ENCODE measurements at places on chromosomes 1 and 21.

DNA sequence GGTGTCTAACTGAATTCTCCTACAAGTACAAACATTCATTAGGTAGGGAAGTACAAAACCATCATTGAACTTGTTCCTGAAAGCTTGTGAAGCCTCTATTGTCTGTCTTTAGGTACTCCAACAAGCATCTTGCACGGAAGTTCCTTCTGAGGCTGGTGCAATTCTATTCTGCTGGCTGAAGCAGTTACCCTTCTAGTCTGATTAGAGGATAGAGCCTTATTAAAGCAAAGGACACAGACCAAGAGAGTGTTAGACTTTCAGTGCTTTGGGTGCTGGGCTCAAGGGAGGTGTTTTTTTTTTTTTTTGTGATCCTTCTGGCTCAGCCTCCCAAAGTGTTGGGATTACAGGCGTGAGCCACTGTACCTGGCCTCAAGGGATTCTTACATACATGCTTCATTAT, 43.8 kb downstream of the HHAT start:
- DNase-seq, result no peak

- no peak for DNase-seq
These were observed 199.0 kb downstream of the OLFM3 start for GRCh38 chr1:101797722-101798121.

DNA sequence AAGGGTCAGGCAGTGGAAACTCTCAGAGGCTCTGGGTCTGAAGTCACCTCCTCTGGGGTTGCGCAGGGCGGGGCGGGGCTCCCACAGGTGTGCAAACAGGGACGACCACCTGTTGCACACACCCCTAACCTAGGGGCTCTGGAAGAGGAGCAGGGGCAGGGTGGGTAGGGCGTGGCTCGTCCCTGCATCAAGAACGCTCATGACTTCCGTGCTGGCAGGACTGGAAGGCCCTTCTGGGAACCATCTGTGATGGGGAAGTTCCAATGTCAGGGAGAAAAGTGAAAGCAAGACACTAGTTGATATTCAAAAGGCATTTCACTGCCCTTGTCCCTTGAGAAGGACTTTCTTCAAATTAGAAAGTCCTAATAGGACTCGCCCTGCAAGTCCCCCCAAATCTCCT, 22.1 kb upstream of the CLSTN1 start:
- no peak for DNase-seq

DNA sequence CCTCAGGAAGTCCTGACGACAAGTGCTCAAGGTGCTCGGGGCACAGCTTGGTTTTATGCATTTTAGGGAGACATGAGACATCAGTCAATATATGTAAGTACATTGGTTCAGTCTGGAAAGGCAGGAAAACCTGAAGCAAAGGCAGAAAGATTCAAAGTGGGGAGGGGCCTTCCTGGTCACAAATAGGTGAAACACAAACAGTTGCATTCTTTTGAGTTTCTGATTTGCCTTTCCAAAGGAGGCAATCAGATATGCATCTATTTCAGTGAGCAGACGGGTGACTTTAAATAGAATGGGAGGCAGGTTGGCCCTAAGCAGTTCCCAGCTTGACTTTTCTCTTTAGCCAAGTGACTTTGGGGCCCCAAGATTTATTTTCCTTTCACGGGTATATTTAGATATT, 8.9 kb upstream of the RNF187 start:
- DNase-seq, result no peak

- DNase-seq, result no peak
These were observed 12.3 kb upstream of the ADAM30 start for GRCh38 chr1:119908661-119909060.

DNA sequence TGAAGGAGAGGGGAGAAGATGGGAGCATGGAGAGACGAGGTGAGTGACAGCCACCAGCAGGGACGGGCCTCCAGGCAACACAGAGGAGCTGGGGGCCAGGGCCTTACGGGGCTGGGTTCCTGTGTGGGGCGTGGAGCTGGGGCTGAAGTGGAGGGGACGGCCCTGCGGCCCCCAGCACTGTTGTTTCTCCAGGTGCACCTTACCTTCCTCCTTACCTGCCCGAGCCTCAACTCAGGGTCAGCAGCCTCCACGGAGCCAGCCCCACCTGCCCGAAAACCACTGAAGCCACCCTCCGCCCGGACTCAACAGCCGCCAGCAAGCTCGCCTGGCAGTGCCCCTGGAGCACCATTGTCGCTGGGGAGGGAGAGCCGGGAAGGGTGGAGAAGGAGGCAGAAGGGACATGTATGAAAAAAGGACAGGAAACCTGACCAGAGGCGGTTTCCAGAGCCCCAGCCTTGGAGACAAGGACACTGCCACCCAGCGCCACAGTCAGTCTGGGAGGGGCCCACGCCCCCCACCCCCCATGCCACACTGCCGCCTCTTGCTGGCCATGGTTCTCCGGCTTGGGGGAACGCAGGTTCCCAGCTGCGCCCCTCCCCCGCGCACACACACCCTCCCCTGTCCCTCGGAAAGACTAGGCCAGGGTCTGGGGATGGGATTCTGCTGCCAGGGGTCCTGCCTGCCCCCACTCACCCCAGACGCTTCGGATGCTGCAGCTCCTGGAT, 10.6 kb downstream of the PLA2G2F start:
- no peak for DNase-seq

DNA sequence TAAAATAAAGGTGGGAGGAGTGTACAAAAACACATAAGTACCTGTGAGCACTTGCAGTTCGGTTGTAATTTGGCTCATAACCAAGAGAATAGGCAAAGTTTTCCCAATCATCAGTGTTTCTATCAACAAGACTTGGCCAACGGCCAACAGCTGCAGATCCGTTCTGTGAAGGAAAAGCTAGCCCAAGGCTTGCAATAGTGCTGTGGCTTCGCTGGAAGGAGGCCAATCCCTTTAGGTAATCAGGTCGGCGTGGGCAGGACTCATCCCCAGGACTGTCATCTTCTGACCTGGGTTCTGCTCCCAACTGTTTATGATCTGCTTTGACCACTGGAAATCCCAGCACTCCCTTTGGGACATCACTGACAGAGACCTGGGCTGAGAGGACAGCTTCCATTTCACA, 107.8 kb downstream of the LYST start:
- DNase-seq, result no peak

DNA sequence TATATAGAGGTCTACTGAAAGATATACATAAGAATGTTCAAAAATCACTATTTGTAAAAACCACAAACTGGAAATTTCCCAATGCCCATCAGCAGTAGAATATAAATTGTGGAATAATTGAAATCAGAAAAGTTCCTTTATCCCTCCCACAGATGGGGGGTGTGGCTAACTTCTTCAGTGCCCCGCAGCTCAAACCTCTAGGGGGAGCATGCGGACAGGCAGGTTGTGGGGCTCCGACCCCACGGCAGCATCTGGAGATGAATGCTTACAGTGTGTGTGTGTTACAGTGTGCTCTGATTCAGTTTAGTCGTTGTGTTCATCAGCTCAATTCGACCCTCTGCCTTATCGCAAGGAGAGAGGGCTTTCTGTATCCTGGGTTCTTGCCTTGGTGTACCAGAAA, 262.1 kb upstream of the LRRC7 start:
- no peak for DNase-seq

DNA sequence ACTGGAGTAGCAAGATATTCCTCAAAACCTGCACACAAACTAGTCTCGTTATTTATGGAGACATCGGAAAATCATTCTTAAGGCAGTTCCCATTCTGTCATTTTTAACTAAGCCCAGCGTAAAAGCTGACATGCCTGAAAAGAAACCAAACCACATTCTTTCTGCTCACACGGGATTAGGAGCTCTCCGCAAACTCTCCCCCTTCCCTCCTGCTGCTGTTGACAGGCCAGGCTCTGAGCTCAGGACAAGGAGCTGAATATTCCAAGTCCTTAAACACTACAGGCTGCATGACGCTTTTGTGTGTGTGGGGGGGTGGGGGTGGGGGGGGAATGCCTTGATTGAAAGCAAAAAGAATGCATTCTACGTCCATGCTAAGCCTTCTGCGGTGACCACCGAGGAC, 5.2 kb downstream of the OLIG1 start:
- no peak for DNase-seq

GRCh38 chr1:2628191-2628932, 4.5 kb downstream of the MMEL1 start:
- no peak for DNase-seq

GRCh38 chr1:97938285-97938642, 17.4 kb upstream of the DPYD start:
- no peak for DNase-seq

DNA sequence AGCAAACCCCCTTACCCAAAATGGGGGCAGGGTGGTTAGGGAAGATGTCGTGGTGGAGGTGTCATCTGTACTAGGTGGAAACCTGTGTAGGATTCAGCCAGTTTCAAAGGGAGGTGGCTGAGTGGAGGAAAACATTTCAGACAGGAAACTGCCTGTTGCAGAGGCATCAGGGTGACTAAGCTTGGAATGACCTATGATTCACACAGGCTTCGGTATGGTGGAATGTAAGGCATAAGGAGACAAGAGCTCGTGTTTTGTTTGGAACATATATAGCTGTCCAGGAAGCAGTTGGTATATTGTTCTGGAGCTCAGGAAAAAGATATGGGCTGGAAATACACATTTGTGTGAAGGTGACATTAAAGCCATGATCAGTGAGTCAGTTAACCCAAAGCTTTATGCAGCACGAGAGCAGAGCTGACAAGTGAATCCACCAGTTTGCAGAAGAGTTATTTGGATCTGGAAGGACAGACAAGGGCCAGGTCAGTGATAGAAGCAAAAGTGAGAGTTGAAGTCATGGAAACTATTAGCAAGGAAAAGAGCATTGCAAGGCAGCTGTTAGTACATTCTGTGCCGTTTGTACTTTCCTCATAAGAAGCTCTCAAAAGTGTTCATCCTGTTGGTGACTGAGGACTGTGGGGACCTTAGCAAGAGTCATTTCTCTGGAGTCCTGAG, 12.2 kb downstream of the UTP25 start:
- DNase-seq, result no peak

DNA sequence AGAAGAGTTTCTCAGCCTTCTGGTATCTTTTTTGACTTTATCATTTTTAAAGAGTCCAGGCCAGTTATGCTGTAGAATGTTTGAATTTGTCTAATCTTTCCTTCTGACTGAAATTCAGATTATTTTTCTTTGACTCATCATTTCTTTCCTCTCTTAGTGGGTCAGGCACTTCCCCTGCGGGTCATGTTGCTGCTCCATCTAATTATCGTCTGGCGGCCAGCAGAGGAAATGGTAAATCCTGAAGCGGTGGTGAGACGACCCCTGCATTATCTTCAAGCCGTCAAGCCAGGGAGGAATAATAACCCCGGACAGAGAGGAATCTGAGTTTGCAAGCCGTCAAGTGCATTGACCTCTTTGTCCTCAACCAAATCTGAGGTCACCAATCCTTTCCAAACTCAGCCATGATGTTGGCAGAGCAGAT, 102.1 kb downstream of the ADSS2 start:
- DNase-seq, result no peak
